ENCODE measurements at places on chromosomes 7 and 10.

DNA sequence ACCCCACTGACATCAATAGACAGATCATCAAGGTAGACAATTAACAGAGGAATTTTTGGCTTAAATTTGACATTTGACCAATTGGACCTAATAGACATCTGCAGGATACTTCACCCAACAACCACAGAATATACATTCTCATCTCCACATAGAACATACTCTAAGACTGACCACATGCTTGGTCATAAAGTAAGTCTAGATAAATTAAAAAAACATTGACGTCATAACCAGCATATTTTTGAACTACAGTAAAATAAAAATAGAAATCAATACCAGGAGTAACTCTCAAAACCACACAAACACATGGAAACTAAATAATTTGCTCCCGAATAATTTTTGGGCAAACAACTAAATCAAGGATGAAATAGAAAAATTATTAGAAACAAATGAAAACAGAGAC lies 205.7 kb downstream of the REEP3 start:
- no peak for DNase-seq

GRCh38 chr7:41917-42565 lies 150.3 kb upstream of the FAM20C start:
- DNase-seq: no peak

- no peak for DNase-seq
Measured at GRCh38 chr7:115940460-115941060, 90.0 kb downstream of the TFEC start.

- DNase-seq: no peak
Measured at GRCh38 chr7:155756322-155756721, 55.9 kb downstream of the SHH start.

- no peak for DNase-seq
Measured at GRCh38 chr10:48478980-48479811, 125.7 kb downstream of the ARHGAP22 start.

- no peak for DNase-seq
Measured at GRCh38 chr10:1978584-1978983, 241.3 kb upstream of the ADARB2 start.

GRCh38 chr10:30106987-30107386 lies 47.6 kb upstream of the JCAD start:
- DNase-seq: no peak

DNA sequence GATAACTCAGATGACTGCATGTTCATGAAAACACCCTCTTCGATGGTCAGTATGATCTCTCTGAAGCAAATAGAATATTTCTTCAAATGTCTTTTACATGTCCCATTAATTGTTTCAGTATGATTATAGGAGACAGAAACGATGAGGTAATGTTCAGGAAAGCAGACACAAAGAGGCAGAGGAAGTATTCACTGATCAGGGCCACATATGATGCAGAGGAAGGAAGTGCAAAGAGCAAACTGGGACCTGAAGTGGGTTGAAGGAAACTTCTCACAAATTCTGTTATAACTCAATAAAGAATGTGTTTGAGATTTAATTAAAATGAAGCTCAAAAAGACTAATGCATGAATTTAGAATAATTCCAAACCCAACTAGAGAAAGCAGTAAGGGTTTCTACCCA lies 70.5 kb downstream of the TES start:
- no peak for DNase-seq

GRCh38 chr10:12508165-12508564 lies 158.8 kb downstream of the CAMK1D start:
- DNase-seq: no peak

GRCh38 chr7:130242198-130243014 lies 24.3 kb upstream of the CPA2 start:
- DNase-seq: peak; percentile 62

DNA sequence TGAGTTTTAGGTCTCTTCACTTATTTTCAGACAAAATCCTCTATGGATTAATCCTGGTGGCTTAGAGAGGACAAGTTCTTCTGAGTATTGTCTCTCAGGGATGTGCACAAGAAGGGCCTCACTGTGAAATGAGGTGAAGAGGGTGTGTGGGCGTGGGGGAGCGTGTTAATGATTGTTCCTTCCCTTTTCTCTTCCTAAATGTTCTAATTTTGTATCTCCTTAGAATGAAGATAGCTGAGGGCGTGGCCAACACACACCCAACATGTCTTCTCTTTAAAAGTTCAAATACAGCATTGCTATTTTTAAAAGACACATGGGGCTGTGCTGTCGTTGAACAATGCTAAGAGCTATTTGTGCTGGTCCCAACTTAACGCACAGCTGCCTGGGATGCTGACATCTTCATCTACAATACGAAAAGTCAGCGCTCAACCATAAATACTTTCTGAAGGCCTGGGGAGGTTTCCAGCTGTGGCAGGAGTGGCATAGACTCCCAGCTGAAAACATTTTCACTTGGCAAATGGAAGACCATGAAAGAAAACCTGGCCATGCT lies 135.9 kb downstream of the JCAD start:
- DNase-seq: no peak

DNA sequence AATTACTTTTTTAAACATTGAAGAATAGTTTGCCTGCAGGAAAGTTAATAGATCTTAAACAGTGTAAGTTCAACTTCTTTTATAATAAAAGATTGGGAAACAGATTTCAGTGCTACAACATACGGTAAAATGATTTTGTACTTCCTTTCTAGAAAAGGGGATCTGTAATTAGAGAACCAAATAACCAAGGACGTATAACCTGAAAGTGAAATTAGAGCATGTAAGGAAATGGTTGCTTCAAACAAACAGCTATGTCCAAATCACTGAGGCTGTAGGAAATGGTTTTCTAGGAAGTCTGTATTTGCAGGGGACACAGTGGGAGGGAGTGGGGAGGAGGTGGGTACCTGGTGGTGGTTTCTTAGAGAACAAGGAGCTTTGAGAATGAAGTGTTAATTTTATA lies 57.9 kb upstream of the EXOC6 start:
- no peak for DNase-seq

- DNase-seq: peak; percentile 94
Measured at GRCh38 chr7:33593611-33594010, 311.7 kb upstream of the BMPER start.

DNA sequence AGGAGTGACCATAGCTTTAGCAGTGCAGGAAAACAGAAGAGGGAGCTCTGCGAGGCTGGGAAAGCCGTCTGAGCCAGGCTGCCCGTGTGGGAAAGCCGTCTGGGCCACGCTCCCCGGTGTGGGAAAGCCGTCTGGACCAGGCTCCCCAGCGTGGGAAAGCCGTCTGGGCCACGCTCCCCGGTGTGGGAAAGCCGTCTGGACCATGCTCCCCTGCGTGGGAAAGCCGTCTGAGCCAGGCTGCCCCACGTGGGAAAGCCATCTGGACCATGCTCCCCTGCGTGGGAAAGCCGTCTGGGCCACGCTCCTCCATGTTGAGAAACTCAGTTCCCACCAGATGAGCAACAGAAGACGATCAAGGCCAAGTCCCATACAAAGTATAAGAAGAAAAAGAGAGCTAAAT lies 101.8 kb downstream of the GALNT11 start:
- no peak for DNase-seq

- no peak for DNase-seq
Measured at GRCh38 chr10:123537188-123537961, 128.8 kb upstream of the GPR26 start.
